Tongue (tissue), 3 donors: ENCODE measurements at places on chromosomes 5 and 9. TPM values are rescaled to one million over a fixed set of nuclear protein-coding genes. Genes with fewer than 3 reads are reported as not detected.

Gene WHRN
- 4.2 TPM for total RNA-seq

Gene TNC
- 266 TPM for total RNA-seq

DNA sequence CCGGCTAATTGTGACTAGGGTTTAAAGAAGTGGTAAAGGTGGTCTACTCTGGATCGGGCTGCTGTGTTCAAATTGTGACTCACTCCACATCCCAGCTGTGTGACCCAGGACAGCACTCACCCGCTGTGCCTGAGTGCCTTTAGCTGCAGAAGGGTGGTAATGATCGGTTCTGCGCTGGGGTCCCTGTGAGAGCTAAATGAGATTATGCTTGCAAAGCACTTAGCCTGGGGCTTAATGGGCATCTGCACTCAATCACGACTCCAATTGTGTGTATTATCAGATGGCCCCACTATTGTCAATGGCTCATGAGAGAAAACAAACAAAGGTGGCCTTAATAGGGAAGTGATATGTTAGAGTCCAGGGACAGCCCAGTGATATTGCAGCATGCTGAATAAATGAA lies 25.1 kb upstream of the TBC1D2 start:
- DNase-seq: no peak

DNA sequence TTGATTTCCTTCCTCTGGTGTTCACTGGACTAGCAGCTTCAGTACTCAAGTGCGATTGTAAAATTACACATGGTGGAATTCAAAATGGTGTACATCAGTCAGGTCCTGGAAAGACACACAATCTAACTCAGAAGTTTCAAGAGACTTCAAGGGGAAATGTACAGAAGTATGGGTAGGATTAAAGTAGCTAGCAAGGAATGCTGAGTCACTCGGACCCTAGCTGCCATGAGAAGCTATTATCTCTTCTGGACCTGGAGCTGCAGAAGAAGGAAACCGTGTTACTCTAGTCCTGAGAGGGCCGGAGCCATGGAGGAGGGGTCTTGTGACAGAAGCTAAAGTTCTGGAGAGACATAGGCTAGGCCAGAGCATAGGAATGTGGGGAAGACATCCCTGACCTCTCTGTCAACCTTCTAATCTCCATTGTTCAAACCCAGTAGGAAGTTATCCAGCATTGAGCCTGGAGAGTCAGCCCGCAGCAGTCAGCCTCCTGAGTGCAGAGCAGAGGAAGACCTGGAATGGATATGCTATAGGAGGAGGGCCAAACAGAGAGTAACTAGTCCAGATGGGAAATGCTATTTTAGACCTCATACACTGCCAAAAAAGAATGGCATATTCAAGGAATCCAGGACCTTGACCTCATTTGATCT lies 84.3 kb downstream of the GHR start:
- DNase-seq: peak; percentile 19

DNA sequence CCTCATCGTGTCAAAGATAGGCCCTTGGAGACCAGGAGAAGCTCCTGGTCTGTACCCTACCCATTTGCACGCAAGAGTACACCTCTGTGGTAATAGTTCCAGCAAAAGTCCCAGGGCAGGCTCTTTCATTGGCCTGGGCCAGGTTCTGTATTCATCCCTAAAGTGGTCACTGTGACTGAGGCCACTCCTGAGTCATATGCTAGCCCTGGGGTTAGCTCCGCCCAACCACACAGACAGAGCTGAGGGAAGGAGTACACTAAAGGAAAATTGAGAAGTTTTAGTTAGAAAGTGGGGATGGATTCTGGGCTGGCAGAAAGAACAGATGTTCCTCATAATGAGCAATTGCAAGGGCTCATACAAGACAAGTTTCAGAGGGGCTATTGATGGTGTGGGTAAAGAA lies 206.7 kb downstream of the ARHGAP26 start:
- DNase-seq: no peak

DNA sequence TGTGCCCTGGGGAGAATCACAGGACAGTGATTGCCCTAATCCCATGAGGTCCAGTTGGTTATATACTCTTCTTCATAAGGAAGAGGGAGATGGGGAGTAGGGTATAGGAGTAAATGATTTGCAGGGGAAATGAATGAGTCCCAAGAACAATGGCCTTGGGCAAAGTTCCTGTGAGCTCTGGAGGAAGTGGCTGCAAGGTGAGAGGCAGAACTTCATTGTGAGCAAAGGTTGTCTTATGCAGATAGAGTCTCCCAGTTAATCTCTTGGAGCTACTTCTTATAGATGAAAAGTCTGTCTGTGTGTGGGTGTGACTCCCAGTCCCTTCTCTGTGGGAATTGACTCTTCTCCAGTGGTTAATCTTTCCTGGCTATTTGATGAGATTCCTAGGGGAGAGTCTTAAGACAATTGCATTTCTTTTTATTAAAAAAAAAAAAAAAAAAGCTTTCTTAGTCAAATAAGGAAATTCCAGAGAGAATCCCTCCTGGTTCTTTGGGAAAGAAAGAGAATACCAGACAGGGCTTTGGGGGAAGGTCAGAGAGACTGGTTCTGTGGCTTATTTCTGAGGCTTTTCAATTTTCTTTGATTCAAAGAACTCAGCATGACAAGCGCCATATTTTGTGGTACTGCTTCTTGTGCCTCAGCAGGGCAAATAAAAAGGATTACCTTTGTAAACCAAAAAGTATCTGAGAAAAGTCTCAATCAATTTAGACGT lies 33.6 kb upstream of the MEGF10 start:
- DNase-seq: no peak
